GM12878 (cell line): ENCODE measurements at places on chromosomes 3 and 15.
A peak's percentile ranks its signal among the peaks of the same experiment; 100 is the strongest.

DNA sequence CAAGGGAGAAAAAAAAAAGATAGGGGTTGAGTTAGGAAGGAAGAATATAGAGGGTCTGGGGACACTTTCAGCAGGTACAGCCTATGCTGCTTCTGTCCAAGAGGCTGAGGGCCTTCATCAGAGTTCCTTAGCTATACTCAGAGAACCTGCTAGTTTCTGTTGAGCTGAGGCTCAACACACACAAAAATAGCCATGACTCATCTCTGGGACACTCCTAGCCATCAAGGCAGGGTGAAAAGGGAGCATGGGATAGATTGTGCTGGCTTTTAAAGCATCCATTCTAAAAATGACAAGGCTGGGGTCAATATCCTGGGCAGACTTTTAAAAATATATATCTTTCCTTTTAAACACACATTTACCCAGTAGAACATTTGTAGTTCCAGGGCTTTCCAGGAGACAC, 2.8 kb upstream of the RTP2 start:
- no peak for DNase-seq

DNA sequence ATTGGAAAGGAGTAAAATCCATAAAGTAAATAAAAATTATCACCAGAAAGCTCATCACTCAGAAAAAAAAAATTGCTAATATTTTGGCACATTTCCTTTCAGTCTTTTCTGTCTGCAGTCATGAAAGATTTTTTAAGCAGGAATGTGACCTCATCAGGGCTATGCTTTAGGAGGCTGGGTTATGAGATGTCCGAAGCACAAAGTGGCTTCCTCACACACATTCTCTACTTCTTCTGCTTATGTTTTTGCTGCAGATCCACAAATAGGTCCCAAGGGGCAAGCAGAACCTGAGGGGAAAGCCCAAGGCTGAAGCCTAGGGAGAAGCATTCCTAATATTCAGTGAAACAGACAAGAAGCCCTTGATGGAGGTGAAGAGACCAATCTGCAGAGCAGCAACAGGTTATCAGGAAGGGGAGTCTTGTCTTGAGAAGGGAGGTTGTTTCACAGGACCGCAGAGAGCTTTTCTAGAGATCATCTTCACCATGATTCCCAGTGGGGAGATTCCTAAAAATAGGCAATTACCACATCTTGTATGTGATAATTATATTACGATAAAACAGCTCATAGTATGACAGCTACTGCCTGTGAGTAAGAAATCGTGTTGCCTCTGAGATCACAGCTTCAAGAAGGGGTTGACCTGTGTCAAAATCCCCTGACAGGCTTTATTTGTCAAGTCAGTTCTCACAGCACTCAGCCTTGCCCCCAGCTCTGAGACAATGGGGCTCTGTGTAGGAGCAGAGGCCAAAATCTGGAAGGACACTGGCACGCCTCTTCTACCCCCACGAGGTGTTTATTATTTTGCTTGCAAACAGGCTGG, 60.5 kb downstream of the IGF2BP2 start:
- no peak for DNase-seq

DNA sequence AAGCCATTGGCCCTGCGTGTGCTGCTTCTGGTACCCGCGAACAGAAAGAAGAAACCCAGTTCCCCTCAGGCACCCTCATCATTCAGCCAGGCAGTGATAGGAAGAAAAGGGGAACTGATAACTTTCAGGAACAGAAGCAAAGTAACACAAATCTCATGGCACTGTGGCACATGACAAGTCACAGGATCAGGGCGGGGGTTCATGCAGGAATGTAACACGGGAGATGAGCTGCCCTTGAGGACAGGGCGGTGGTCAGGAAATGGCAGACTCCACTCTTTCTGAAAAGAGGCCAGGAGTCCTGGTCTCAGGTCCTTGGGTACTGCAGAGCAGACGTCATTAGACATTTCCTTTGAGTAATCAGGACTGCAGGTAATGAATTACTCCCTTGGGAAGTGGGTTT, 95.5 kb downstream of the CCNL1 start:
- peak; percentile 48 for DNase-seq

- DNase-seq = no peak
Observed at GRCh38 chr3:48397767-48398681, 26.0 kb downstream of the FBXW12 start.

DNA sequence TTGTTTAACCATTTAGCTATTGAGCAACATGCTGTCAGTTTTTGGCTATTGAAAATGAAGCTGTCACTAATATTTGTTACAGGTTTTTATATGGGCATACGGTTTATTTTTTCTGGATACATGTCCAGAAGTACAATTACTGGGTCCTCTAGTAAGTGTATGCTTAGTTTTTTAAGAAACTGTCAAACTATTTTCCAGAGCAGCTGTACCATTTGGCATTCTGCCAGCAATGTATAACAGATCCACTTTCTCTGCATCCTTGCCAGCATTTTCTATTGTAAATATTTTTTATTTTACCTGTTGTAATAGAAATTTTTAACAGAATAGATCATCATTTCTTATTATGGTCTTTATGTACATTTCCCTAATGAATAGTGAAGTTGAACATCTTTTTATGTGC, 658.8 kb downstream of the EDEM1 start:
- DNase-seq = no peak

GRCh38 chr3:155442072-155442471, 148.6 kb upstream of the STRIT1 start:
- DNase-seq = no peak

- no peak for DNase-seq
Observed at GRCh38 chr15:65393091-65393490, 15.3 kb upstream of the IGDCC3 start.

DNA sequence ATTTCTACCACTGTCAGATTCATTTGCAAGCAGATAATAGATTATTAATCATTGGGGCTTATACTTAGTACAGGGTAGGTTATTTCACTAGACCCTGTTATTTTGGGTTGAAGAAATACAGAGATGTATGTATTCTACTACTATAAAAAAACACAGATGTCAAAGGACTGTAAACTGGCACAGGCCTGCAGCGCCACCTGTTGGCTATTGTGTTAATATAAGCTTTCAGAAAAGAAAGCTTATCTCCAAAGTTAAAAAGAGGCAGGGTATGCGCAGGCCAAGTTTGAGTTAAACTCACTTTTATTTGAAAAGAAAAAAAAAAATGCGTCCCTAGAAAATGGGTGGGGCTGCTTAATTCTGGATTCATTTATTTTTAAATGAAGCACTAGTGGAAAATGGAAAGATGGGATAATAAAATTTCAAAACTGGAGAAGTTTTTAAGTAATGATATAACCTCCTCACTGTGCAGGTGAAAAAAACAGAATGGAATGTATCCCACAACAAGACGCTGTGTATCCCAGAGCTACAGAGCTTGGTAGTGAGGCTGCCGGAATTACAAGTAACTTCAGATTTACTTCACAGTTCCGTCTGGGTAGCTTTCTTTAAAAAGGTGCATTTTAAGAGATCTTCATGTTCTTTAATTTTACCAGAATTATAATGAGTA, 407.2 kb upstream of the TGFBR2 start:
- DNase-seq = no peak

- DNase-seq = no peak
Observed at GRCh38 chr3:107285197-107285596, 92.0 kb upstream of the CCDC54 start.

GRCh38 chr15:62736756-62737155, 305.8 kb upstream of the TPM1 start:
- DNase-seq = no peak

GRCh38 chr15:69317392-69317841, 18.7 kb downstream of the PAQR5 start:
- no peak for DNase-seq

GRCh38 chr3:30112902-30113484, 493.4 kb upstream of the TGFBR2 start:
- no peak for DNase-seq

DNA sequence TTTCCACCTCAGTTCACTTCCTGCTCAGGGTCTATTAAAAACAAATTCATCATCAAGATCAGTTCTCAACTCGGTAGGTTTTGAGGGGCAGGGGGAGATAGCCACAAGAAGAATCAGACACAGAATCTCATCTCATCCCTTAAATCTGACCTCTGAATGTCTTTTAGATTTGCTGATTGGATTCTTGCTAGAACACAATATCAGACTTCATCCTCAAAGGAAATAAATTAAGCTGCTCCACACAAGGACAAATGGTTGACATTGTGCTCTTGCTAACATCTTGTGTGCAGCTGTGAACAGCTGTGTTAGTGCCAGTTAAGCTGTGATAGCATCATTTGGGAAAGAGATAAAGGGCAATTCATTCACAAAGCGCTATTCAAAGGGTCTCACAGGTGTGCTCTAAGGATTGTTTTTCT, 184.0 kb upstream of the ADAMTS9 start:
- no peak for DNase-seq

GRCh38 chr3:144774897-144775296, 803.3 kb downstream of the DIPK2A start:
- DNase-seq = no peak

DNA sequence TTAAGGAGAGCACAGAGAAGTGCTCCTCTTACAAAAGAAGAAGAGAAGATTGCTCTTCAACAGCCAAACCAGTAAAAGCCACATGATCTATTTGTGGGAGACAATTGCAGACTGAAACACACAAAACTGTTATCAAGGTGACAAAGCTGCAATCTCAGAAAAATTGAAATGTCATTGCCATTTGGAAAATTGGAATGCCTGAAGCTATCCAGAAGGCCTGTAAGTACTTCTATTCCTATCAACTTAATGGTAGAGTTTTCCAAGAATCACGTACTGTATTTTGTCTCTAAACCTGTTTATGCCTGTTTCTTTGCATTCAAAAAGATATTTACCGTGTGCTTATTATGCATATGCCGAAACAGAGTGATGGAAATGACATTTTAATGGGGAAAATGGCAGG, 204.7 kb downstream of the GREM1 start:
- no peak for DNase-seq

GRCh38 chr15:71804226-71804625, 6.1 kb upstream of the NR2E3 start:
- no peak for DNase-seq

- no peak for DNase-seq
Observed at GRCh38 chr3:195440379-195440778, 2.4 kb downstream of the ACAP2 start.

- no peak for DNase-seq
Observed at GRCh38 chr15:61644550-61644949, 415.4 kb upstream of the RORA start.

GRCh38 chr3:174596447-174596982, 262.6 kb upstream of the NAALADL2 start:
- no peak for DNase-seq

DNA sequence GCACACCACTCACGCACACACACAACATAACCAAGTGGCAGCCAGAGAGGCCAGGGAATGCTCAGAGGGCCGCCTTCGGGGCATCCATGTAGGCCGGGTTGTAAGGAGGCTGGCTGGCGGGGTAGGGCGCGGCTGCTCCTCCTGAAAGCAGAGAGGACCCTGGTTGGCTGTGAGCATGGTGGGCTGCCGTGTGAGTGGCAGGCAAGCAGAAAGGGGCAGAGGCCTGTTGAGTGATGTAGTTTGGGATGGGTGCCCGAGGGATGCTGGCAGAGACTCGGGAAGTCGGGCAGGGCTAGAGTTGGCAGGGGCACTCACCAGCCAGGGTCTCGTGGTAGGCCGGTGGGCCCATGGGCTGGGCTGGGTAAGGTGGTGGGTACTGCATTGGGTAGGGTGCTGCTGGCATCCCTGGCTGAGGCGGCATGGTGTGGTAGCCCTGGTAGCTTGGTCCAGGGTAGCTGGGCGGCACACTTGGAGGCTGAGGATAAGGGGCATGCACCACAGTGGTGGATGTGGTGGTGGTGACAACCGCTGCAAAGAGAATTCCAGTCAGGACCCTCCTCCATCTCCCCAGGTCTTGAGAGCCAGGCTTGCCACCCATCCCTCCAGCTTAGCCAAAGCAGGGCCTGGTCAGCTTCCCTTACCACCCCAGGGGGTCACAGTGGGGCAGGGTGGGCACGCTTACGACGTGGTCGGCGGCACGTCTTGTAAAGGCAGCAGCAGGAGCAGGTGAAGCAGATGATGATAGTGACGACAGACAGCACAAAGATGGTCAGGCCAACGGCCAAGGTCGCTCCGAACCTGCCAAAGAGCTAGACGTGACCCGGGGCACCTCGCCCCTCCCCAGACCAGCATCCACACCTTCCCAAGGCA, 22.7 kb downstream of the ATRIP start:
- no peak for DNase-seq

DNA sequence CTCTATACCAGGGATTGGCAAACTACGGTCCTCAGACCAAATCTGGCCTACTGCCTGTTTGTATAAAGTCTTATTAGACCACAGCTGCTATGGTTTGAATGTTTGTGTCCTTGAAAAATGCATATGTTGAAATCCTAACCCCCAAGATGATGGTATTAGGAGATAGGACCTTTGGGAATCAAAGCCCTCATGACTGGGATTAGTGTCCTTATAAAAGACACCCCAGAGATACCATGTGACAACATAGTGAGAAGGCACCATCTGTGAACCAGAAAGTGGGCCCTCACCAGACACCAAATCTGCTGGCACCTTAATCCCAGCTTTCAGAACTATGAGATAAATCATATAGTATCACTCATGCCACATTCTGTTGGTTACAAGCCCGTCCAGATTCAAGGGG, 7.4 kb downstream of the HMCES start:
- DNase-seq = no peak

DNA sequence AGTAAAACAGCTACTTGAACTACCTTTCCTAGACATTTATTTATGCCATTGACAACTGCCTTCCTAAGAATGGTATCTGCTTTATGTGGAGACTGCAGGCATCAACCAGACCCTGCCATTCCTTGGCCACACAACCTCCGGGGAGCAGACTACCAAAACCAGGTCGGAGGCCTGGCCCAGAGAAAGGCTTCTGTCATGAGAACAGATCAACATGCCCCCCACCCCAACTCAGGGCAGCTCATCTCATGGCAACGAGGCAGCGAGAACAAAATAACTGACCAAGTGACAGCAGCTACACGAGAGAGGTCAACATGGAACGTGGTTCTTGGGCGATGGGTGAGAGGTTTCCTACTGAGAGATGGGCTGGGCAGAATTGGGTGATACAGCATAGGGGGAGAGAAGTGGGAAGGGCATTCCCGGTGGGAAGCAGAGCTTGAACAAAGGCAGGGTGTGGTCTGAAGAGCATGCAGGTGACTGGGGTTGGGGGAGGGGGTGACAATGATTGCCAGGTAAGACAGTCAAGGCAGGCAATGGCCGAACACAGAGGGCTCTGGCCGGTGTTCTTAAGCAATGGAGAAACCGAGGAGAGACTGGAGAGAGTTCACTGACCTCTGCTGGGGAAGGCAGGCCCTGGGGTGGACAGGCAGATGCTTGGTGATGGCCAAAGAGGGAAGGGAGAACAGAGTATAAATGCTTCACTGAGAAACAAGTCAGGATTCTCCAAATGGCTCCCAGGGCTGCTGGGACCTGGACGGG, 33.9 kb downstream of the CCDC12 start:
- no peak for DNase-seq
